Stimulated activated naive CD8-positive, alpha-beta T cell treated with anti-CD3 and anti-CD28 coated beads, Interleukin-15, amount 100 ng/mL, for 72 hours (primary cell): ENCODE measurements at places on chromosomes 6 and 20.

DNA sequence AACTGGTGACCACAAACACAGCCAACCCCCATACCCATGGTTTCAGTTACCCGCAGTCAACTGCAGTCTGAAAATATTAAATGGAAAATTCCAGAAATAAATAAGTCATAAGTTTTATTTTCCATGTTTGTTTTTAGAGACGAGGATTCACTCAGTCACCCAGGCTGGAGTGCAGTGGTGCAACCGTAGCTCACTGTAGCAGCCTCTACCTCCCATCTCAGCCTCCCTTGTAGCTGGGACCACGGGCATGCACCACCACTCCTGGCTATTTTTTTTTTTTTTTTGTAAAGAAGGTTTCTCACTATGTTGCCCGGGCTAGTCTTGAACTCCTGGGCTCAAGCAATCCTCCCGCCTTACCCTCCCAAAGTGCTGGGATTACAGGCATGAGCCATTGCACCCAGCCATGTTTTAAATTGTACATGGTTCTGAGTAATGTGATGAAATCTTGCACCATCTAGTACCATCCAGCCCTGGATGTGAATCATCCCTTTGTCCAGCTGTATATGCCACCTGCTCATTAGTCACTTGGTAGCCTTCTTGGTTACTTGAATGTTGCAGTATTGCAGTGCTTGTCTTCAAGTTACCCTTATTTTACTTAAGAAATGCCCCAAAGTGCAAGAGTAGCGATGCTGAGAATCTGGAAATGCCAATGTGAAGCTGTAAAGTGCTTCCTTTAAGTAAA lies 14.5 kb downstream of the CSNK2A1 start:
- peak; percentile 8 for DNase-seq

- no peak for DNase-seq
Measured at GRCh38 chr6:52706001-52706400, 35.1 kb downstream of the TMEM14A start.

GRCh38 chr6:3230900-3231246 lies 3.4 kb upstream of the TUBB2B start:
- no peak for DNase-seq

DNA sequence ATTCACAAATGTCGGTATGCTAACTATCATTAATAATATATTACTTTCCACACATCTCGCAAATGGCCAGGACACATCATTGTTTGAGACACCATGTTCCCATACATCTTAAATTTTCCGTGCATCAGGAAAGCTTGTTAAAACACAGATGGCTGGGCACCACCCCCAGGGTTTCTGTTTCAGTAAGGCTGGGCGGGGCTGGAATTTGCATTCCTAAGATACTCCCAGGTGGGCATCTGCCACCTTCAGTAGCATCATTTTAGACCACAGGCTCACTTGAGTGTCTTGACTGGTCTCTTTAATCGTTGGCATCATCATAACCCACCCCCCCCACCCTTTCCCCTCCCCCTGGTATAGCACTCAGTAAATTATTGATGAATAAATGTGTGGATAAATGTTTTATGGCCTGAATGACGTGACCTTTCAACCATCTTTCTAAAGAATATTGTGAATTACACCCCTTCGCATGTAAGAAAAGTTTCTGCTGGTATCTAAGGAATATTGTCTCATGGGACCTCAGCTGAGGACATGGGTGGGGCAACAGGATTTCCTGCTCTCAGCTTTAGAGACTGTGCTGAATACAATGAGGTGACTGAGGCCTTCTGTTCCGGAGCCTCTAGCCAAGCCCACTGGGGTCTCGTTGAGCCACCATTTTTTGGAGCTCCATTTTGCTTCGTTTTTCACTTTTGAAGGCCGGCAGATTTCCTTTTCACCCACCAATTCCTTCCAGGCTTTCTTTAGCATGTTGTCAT lies 124.1 kb upstream of the NEDD9 start:
- no peak for DNase-seq

DNA sequence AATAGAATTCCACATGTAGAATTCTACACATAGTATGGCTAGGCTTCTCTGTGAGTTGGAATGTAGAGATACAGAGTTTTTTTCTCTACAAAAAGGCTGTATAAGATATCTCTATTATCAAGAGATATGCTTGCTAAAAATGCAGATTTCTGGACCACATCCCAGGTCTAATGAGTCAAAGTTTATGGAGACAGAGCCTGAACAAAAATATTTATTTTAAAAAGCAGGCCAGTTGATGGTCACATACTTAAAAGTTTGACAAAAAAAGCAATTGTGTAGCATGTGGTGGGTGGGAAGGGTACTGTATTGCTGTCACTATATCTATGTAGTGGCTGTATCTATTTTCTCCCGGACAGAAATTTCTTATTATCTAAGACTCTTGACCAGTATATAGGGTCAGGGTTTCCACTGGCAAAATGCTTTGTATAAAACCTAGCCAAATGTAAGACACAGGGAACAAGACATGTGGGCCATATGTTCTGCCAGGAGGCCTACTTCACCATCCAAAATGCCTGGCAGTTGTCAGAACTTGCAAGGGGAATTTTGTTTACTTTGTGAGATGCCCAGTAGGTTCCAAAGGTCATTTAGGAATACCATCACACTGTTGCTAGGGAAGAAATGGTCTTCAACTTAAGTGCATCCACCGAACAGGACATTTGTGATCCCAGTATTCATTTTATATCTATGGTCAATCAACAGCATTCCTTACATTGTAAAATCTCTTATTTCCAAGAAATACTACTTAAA lies 60.6 kb downstream of the SHPRH start:
- no peak for DNase-seq

DNA sequence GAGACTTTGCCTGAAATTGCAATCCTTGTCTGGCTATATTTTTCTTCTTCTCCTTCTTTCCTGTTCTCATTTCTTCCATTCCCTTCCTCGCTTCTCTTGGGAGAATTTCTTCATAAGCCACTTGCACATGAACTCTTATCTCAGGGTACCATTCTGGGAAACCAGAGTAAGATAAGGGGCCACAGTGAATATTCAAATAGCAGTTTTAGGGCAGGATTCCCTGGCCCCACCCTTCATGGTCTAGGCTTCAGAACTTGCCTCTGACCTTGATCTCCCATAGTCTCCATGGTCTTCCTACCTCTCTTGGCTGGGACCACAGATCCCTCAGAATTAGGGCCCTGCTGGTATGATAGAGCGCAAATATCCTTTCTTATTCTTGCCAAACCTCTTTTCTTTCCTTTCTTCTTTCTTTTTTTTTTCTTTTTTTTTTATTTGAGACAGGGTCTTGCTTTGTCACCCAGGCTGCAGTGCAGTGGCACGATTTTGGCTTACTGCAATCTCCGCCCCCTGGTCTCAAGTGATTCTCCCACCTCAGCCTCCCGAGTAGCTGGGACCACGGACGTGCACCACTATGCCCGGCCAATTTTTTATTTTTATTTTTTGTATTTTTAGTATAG lies 123.0 kb upstream of the CITED2 start:
- DNase-seq: no peak

DNA sequence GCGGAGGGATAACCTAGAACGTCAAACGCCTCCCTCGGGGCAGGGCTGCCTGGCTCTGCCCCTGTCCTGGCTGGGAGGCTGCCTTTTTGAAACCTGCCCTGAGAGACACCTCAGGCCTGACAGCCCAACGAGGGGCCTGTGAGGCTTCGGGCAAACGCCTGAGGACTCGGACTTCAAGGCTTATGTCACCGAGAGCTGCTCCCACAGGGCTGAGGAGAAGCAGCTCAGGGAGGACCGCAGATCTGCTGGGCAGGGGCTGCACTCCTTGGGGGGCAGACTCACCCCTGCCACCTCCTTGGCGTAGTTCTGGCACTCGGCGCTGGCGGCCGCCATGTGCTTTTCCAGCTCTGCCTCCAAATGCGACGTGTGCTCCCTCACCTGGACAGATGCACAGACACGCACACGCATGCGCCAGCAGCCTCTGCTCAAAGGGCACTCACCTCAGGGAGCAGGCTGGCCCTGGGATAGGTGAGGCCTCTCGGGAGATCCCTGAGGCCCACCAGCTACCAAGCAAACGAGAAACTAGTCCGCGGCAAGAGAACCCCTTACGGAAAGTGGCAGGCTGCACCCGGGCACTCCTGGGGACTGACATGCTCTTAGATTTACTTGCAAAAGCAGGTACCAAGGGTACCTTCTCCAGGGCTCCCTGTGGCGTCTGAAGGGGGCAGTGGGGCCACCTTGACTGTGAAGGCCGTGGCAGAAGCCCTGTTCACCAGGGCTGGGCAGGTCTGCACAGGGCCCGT lies 49.6 kb downstream of the DSTN start:
- DNase-seq: no peak

DNA sequence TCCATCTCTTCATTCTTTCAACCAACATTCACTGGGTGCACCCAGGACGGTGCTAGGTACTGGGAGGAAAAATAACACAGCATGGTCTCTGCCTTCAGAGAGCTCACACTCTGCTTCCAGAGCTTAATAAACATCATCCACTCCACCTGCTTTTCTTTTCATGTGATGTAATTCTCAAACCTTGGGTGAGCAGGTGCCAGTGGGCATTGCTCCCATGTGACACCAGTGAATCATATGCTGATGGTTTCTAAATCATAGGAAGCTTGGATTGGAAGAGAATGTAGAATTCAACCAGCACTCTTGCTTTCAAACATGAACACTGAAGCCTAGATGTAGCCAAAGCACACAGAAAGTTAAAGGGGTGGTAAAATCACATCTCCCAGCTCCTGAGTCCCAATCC lies 189.8 kb downstream of the FOXA2 start:
- no peak for DNase-seq

DNA sequence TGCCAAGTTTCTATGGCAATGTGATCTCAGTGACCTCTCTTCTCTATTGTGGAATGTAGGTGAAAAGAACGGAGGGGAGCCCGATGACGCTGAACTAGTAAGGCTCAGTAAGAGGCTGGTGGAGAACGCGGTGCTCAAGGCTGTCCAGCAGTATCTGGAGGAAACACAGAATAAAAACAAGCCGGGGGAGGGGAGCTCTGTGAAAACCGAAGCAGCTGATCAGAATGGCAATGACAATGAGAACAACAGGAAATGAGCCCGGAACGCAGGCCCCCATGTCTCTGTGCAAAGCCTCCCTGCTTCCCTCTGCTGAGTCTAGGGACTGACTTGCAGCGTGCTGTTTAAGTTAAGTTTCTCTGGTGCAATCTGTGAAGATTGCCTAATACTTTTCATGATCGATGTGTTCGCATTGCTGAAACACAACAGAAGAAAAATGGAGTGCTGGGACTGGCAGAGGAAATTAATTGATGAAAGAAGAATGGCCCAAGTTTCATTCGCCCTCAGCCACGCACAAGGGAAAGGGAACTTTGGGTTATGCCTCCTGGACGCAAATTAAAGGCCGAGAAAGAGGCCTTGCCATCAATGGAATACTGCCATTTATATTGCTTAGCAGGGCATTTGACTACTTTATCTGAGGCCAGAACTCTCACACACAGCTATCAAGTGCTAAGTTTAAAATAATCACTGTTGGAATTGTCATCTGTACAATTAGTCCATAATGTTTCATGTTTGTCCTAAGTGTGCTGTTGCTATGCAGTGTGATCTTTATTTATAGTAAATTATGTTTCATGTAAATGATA lies 146.4 kb downstream of the AKAP7 start:
- DNase-seq: peak; percentile 55

DNA sequence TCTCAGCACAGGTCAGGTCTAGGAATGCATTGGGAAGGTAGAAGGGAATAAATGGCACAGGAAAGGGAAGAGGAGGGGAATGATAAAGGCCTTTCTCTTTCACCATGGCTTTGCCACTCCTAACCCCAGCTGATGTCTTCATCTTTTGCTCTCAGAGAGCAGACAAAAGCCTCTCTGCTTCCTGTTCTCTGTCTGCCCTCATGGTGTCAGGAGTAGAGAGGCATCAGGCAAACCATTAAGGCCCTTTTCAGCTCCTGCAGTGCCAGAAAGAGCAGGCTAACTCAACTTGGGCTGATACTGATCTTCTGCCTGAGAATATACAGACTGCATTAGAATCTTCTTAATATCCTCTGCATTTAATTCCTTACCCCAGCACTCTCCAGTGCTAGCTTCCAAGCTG lies 48.0 kb upstream of the STXBP5 start:
- DNase-seq: no peak

DNA sequence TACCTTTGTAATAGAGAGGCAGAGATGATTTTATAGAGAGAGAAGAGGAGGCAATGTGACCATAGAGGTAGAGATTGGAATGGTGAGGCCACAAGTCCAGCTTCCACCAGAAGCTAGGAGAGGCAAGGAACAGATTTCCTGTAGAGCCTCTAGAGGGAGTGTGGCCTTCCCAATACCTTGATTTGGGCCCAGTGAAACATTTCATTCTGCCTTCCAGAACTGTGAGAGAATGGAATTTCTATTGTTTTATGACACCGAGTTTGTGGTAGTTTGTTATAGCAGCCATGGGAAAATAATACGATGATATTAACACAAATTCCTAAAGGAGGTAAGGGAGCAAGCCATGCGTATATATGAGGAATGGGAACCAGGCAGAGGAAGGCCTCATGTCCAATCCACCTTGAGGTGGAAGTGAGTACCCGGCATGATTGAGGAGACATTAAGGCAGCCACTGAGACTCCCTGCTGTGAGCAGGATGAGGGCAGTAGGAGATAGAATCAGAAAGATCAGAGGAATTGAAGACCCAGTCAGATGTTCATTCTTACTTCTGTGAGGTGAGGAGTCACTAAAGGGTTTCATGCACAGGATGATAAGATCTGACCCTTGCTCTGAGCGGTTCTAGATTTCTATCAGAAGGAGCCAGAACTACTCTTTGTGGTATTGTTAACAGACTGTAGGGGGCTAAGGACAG lies 636.3 kb upstream of the IMPG1 start:
- DNase-seq: no peak
